ENCODE measurements at places on chromosomes 16 and 17. TPM values are rescaled to one million over a fixed set of nuclear protein-coding genes. Genes with fewer than 3 reads are reported as not detected.

DNA sequence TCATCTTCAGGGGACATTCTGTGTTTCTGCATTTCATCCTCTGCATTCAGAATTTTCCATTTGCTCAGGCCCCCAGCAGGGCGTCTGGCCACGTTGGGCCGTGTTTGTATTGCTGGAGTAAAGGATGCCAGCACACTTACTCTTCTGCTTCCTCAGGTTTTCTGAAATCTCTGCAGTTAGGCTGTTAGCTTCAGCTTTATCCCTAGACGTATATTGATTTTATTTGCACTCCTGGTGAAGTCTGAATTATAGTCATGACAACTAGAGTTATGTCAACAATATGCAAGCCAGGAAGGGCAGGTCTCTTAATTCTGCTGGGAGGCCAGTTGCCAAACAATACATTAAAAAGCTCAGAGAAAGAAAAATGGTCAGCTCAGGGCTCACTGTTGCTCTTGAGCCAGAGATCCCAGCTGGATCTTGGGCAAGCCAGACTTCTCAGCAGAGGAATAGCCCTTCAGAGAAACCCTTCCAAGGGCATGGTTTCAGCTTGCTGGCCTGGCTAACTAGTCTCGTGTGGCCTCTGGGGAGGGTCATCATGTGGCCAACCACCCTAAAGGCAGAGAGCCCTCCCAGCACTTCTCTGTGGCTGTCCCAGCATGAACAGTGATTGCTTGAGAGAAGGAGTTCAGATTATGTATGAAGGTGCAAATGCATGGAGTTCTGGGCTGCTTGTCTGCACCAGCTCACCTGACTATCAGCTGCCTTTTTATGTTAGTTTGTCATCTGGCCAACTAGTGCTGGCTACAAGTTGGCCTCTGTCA, 110.2 kb upstream of the CACNG5 start:
- no peak for DNase-seq

DNA sequence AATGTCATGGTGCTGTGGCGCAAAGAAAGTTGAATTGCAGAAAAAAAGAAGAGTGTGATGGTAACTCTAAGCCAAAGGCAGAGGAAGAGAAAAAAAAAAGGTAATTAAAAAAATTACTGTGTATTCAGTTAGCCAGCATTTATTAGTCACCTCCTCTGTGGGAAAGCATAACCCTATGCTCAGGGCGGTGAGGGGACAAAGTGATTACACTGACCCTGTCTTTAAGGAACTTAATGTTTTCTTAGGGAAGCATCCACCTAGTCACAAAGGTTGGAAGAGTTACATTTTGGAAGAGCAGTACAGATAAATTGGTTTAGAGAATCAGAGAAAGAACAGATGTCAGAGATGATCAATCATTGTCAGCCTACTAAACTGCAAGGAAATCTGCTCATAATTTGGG, 410.3 kb downstream of the CDH11 start:
- no peak for DNase-seq

DNA sequence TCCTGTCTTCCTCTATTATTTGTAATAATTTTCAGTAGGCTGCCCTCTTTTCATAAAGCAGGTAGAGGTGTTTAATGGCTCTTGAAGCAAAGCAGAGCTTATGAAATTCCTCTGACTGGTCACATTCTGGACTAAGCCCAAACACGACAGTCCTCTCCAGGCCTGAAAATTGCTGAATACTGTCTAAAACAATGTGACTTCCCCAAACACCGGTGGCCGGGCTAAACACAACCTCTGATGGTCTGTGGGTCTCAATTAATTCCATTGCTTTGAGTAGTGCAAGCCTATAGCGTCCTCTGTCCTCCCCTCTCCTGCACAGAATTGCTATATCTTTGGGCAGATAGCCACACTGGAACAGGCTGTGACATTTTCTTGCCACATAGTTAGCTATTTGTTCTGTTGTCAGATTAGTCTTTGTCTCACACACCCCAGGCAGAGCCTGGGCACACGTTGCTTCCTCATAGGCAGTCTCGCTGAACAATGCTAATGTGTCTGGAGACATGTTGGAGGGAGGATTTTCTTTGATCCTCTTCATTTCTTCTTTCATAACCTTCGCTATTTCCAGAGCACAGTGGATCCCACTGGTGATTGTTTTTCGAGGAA, 10.8 kb upstream of the SLFN12L start:
- DNase-seq: no peak

Gene ACSM2A
- total RNA-seq: not detected

GRCh38 chr17:78979780-78980623, at the start of gene LGALS3BP:
LGALS3BP (minus strand) TSS chr17:78979923; CDS start chr17:78977191, 2,732 bp downstream.
- peak; percentile 95 for DNase-seq

DNA sequence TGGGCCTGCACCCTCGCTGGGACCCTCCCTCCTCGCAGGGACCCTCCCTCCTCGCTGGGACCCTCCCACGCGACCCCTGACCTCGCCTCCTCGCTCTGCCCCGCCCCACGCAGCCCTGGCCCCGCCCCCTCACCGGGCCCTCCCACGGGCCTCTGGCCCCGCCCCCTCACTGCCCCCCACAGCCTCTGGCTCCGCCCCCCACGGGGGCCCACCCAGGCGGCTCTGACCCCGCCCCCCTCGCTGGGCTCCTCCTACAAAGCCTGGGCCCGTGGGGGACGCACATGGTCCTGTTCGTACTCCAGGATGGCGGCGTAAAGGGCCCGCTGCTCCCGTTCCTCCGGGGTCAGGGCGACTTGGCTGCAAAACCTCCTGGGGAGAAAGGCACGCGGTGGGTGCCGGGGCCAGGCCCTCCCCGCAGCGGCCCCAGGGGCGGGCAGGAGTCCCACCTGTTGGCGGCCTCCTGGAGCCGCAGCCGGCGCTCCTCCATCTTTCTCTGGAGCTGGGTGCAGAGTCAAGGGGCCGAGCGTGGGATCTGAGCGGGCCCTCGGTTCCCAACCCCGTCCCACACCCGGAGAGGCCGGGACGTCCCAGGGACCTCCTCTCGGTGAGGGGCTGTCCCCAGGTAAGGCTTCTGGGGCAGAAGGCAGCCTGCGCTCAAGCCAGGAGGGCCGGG, 9.0 kb downstream of the VPS9D1 start:
- DNase-seq: peak; percentile 98

GRCh38 chr17:2611627-2612026, 18.2 kb downstream of the PAFAH1B1 start:
- no peak for DNase-seq

DNA sequence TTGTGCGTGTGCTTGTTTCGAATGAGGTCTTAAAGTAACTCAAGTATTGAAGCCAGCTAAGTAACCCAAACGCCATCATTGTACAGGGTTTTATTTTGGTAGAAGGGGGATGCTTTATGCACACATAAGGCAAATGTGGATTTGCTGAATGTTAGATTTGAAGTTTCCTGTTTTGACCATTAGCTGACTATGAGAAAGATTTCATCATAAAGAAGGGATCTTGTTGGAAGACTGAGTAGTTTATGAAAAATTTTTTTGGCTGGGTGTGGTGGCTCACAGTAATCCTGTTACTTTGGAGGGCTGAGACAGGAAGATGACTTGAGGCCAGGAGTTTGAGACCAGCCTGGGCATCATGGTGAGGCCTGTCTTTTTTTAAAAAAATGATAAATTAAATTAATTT, 10.0 kb upstream of the ZFP3 start:
- DNase-seq: no peak

Gene MPO
- total RNA-seq: not detected

DNA sequence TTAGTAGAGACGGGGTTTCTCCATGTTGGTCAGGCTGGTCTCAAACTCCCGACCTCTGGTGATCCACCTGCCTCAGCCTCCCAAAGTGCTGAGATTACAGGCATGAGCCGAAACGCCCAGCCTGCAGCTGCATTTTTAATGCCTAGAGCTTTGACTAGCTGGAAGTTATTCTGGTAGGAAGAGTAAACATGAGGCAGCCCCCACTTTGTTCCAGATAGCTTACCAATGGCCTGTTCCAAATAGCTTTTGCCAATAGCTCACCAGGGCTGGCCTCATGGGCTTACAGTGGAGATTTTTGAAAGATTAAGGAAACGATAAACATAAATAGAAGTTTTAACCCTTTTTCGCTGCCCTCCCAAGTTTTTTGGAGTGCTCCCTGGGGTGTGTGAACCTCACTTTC, 9.8 kb downstream of the TRPV2 start:
- no peak for DNase-seq

Gene G6PC1
- not detected for total RNA-seq

Gene SLC12A4
- 56.6 TPM for total RNA-seq

Gene MT4
- not detected for total RNA-seq

Gene DCXR
- total RNA-seq: 72.7 TPM

Gene LITAFD
- not detected for total RNA-seq

DNA sequence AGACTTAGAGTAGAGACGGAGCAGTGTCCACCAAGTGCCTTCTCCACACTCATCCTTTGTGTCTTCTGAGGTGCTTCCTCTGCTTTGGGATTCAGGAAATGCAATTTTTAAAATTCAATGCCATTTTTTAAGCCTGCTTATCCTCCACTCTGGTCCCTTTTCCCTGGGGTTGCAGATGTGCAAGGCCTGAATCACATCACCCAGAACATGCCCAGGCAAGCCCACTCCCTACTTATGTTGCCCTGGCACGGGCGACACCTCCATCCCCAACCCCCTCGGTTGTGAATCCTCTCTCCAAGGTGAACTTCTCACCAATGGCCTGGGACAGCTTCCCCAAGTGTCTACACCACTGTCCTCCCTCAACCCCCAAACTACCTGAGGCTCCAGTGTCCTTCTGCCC, 116.2 kb downstream of the C17orf67 start:
- no peak for DNase-seq

GRCh38 chr17:3940965-3941698, 23.1 kb downstream of the ATP2A3 start:
- DNase-seq: no peak

- peak; percentile 88 for DNase-seq
Measured at GRCh38 chr17:33292981-33293867, at the start of gene ASIC2. ASIC2 (minus strand) TSS chr17:33293295.

Data from H7 (cell line).